C1 segment of cervical spinal cord (tissue), 14 donors: ENCODE measurements at places on chromosomes 7 and 10.

GRCh38 chr7:37377231-37377630 is 71.4 kb downstream of the ELMO1 start:
- DNase-seq = no peak

DNA sequence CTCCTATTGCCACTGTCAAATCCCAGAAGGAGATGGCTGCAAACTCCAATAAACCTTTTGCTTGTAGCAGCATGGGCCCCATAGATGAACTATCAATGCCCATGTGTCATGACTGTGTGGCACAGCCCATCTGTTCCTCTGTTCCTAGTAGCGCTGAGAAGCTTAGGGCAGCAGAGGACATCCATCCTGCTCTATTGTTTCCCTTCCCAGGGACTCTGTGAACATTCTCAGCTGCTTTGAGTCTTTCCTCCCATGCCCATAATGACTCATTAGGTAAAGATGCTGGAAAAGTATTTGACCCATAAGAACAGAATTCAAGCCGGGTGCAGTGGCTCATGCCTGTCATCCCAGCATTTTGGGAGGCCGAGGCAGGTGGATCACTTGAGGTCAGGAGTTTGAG is 28.3 kb downstream of the STMP1 start:
- no peak for DNase-seq

DNA sequence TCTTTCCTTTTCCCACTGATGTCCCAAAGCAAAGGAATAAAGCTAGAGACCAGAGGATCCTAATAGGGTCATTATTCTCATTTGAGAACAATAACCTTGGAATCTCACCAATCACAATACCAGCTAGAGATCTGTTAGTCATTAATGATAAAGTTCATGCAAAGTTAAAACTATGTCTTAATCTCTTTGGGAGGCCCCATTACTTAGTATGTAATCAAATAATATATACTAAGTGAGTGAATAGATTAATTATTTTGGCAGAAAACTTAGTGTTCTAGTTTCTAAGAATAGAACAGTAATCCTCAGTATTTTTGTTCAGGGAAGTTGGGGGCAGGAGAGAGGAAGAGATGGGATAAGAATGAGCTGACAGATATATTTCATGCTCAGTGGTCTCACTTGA is 227.2 kb downstream of the MTERF1 start:
- no peak for DNase-seq

DNA sequence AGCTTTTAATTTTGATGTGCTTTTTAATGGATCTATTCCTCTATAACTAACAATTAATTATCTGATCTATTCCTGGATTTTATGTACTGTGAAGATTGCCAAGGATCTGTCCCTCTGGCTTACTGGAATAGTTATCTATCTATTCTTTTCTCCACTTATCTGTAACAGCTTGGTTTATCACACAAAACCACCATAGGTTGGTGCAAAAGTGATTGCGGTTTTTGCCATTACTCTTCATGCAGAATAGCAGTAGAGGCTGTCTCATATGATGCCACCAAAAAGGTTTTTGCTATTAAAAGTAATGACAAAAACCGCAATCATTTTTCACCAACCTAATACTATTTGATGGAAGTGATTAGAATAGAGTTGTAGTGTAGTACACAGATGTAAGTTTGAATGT is 115.7 kb downstream of the PDE1C start:
- DNase-seq = no peak

DNA sequence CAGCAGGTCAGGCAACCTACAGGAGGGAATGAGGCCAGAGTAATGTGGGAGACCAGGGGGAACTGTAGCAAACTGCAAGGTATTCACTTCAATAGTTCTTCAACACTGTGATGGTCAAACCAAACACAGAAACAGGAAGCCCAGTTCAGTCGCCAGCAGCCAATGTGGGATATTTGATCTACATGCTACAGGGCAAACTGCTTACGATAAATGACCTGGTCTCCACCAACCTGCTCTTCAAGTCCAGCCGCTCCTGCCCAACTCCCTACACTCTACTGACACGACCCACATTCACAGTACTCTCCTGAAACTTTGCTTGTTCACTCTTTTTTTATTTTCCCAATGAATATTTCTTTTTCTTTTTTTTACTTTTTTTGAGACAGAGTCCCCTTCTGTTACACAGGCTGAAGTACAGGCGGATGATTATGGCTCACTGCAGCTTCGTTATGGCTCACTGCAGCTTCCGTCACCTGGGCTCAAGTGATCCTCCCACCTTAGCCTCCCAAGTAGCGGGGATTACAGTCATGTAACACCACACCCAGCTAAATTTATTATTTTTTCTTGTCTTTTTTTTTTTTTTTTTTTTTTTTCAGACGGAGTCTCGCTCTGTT is 42.1 kb downstream of the MDH2 start:
- DNase-seq = no peak

DNA sequence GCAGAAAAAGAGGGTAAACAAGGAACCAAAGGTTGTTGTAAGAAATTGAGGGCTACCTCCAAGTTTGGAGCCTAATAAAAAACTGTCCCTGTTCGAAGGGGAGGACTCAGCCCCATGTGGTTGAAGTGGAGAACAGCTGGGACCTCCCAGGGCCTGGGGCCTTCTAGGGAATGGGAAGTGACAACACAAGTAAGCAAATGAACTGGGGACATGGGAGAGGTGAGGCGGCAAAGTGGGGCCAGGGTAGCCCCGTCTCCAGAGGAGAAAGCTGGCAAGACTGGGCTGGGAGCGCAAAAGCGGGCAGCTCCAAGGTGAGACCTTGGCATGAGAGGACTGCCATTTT is 198.1 kb downstream of the ZNF438 start:
- DNase-seq = no peak

DNA sequence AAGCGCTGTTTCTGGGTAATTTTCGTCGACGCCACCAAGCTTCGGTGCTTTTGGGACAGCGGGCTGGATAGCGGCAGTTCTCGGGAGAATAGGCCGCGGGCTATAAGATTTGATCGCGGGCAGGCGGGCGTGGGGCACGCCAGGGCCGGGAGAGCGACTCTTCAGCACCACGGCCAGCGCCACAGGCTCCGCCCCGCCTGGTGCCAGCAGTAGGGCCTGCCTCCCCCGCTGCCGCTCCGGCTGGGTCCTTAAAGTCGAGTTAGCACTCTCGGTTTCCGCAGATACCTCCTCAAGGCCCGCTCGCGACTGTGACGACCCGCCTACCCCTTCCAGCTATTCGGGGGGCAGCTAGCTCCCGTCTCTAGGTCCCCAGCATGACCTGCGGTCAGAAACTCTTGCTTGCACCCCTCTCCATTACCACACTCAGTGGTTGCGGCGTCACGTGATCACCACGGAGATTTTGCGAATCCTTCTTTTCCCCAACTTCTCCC is 9.4 kb downstream of the NXPH1 start:
- DNase-seq = no peak

GRCh38 chr10:18044976-18045720 is 93.4 kb downstream of the SLC39A12 start:
- DNase-seq = no peak

DNA sequence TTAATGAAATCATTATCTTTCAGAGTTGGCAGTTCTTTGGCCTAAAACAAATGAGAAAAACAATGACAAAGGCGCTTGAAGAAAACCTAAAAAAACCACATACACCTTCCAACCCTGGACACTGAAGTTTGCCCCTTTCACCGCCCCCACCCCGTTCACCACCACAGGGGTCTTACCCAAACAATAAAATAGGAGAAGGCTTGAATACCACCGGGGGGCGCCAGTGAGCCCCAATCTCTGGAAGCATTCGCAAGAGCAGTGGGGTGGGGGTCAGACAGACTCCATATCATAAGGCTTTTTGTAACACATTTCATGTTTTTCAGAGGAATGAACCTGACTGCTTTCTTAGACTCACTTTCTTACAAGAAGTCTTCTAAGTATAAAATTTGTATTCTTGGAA is 163.6 kb downstream of the PIP4K2A start:
- peak; percentile 12 for DNase-seq

- peak; percentile 64 for DNase-seq
Observed at GRCh38 chr10:17617031-17617911, at the start of gene HACD1. Gene HACD1, minus strand, starts transcription at chr10:17617374. Its CDS starts 35 bp downstream, at chr10:17617339.

DNA sequence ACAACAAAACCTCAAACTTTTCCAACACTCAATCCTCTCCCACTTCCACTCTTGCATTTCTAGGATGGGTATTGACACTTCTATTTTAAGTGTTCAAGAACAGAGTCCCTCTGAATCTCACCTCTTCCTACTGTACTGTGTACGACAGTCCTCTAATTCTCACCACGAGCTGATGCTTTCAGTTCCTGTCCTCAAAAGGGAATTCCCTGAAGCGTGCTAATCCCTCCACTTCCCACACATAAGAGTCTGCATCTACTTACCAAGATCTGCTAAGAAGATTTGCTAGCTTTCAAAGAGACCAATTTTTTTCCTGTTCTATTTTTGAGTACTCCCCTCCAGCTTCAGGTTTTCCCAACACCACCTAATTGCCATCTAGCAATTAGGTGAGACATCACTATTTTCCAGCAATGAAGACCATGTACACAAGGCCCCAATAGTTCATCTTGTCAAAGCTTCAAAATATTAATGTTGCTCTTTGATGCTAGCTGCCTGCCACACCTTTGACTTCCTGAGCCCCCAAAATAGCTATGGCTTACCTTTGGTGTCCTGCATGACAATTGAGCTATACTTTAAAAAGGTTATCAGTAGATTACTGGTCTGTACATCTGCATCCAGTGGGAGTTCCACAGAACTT is 54.4 kb downstream of the ARMH3 start:
- DNase-seq = no peak

GRCh38 chr10:3090388-3090787 is 23.0 kb downstream of the PFKP start:
- DNase-seq = no peak

DNA sequence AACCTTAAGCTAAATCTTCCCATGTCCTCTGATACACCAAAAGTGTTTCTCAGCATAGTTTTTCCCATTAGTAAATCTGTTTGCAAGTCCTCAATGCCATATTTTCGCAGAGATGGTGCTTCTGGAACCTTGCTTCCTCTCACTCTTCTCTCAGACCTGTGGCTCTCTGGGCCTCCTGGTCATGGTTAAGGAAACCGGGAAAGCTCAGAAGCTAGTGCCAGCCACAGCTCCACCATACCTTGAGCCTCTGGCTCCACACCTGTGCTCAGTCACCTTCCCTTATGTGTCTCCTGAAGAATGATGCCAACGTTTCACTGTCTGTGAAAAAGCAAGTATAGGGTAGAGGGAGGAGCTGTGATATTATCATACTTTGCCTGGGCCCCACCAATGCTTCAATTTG is 149.6 kb downstream of the CYP26A1 start:
- DNase-seq = no peak

GRCh38 chr10:86310291-86310690 is 56.3 kb downstream of the GRID1 start:
- DNase-seq = no peak

GRCh38 chr7:4260867-4261600 is 421.1 kb upstream of the FOXK1 start:
- no peak for DNase-seq

- DNase-seq = no peak
Observed at GRCh38 chr10:90862908-90863514, 5.2 kb upstream of the HTR7 start.

- no peak for DNase-seq
Observed at GRCh38 chr10:52346394-52347326, 32.6 kb downstream of the DKK1 start.

GRCh38 chr10:130740166-130740565 is 571.4 kb downstream of the TCERG1L start:
- DNase-seq = no peak

GRCh38 chr7:54680377-54681005 is 78.5 kb downstream of the SEC61G start:
- DNase-seq = no peak

GRCh38 chr7:128801003-128801402 is 9.2 kb downstream of the CCDC136 start:
- no peak for DNase-seq

DNA sequence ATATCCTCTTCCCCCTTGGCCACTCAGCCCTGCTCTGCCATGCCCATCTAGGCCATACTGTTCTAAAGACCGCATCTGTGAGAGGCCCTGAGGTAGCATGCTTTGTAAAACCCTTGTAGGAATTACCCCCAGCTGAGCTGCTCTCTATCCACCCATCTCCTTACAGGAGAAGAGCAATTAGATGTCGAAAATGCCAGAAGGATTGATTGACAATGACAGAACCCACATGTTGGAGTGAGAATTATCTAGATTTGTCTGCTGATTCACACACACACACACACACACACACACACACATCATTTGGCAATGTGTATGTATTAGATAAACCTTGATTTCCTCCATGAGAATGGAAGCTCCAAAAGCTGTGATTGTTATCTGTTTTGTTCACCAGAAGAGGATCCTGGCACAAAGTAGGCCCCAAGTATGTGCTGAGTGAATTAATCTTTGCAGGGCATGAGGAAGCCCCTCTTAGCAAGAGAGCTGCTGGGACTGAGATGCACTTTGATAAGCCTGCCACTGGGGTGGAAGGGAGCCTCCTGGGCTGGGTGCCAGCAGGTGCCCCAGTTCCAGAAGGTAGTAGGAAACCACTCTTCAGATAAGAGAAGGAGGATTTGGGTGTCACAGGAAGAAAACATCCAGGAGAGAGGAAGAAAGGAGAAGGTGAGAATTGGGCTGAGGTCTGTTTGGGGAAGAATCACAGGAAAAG is 187.5 kb upstream of the ADO start:
- DNase-seq = peak; percentile 8

- peak; percentile 19 for DNase-seq
Observed at GRCh38 chr10:111934931-111935330, 248.6 kb downstream of the GPAM start.

DNA sequence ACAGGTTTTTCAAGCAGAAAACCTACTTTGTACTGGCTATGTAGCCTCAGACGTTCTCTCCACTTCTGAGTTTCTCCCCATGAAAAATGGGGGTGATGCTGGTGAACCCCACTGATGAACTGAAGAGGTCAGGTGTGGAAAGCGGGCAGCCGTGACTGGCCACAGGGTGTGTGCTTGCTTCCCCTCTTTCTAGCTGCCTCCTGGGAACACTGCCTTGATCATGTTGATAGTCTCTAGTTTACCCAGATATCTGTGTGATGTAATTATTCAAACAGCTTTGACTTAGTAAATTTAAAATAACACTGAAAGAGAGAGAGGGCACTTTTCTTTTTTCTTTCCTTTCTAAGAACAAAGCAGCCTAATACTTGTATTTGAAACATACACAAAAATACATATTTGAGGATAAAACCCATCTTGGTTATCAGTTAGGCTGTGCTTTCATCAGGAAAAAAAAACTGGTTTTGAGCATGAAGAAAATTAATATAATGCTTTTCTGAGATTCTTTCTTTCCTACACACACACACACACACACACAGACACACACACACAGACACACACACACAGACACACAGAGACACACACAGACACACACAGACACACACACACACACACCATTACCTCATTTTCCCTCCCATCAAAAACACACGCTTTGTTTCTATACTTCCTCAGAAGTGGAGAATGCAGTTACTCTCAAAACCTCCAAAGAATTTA is 76.7 kb downstream of the MACC1 start:
- DNase-seq = no peak

DNA sequence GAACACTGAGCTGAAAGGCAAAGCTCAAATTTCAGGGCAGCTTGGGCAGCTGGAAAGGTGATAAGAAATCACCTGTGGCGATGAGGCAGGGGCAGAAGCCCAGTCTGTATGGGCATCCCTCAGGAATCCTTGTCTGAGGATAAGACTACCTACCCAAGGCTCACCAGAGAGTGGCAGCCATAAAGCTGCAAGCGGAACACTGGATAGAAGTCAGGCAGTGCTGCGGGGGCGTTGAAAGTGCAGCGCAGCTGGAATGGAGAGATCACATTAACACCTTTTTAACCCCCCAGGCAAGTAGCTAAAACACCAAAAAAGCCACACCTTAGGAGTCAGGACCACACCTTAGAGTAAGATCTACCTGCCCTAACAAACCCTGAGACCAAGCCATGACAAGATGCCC is 38.2 kb downstream of the ABCB5 start:
- no peak for DNase-seq

GRCh38 chr10:62540389-62540788 is 166.2 kb downstream of the ZNF365 start:
- no peak for DNase-seq
